ENCODE measurements at places on chromosomes 5 and 9.

- DNase-seq: no peak
These were observed 38.2 kb downstream of the FOCAD start for GRCh38 chr9:20722221-20722620.

- DNase-seq: no peak
These were observed 8.8 kb upstream of the NEK6 start for GRCh38 chr9:124248960-124249359.

GRCh38 chr5:94445726-94446125, 172.7 kb downstream of the KIAA0825 start:
- no peak for DNase-seq

- DNase-seq: no peak
These were observed 6.3 kb downstream of the SLC12A7 start for GRCh38 chr5:1105350-1106265.

- no peak for DNase-seq
These were observed 6.1 kb upstream of the MRNIP start for GRCh38 chr5:179864686-179865085.

DNA sequence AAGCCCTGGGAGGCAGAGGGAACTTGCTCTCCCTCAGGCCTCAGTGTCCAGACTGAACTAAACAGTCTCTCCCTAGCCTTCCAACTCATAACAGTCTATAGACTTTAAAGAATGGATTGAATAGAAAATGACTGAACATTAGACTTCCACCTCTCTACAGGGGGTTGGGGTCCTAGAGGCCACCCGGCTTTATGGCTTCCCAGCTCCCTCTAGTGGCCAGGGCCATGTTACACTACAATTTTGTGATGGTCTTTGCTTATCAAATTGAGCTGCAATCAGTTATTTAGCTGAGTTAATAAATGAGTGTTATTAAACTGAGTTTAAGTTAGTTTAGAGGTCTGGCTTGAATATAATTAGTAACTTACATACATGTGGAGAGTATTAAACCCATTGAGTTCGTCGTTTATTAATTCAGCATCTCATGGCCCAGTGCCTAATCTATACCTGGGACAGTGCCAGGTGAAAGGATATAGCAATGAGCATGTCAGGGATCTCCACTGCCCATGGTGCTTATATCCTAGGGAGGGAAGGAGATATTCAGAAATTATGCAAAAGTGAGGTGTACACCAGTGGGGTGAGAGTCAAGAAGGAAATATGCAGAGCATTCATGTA, 105.2 kb downstream of the SH3TC2 start:
- no peak for DNase-seq

DNA sequence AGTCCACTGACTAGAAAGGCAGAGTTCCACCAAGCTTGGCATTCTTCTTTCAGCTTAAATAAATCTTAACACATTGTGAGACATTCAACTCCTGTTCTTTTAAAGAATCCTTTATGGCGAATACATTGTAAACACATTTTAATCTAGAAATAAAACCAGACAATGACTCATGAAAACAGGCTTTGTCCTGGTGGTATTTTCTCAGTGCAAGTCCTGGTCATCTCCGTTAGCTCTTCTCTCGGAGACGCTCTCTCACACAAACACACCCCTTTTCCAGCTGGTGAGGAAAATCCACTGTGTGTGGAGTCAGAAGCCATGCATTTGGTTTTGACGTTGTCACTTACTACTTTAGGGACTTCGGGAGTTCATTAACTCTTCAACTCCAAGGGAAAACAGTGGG, 140.4 kb downstream of the AUH start:
- no peak for DNase-seq

- no peak for DNase-seq
These were observed 43.3 kb upstream of the EQTN start for GRCh38 chr9:27340285-27340674.

DNA sequence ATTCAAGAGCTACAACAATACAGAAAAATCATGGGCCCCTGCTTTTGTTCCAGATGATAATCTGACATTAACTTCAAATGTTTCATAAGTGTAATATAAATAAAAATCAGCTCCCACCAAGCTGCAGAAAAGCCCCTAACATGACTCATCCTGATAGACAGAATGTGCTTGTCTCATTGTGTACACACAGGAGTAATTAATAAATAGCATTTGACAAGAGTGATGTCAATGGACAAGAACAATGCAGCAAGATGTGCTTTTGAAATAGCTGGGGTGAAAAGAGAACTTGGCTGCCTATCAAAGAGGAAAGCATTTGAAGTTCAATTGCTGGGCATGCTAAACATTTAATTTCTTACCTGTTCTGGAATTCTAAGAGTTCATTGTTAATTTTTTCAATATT, 79.2 kb downstream of the DNAH5 start:
- DNase-seq: no peak

DNA sequence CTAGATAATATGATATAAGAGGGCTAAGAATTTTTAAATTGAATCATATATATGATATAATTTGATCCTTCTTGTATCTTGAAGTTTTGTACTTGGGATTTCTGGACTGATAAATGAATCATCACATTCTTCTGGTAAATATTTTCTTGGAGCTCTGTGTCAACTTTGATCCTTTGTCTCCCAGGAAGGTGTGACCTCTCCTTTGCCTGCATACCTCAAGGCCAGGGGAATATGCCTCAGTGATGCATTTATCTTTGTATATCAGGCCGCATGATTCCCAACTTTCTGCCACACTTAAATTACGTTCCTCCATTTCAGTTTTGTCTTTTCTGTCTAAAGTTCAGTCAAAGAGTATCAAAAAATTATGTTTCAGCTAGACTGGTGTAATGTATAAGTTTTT, 101.2 kb downstream of the NLN start:
- DNase-seq: no peak

- no peak for DNase-seq
These were observed 119.6 kb downstream of the SEMA6A start for GRCh38 chr5:116455061-116455460.

GRCh38 chr5:157348049-157348400, 82.1 kb downstream of the CYFIP2 start:
- no peak for DNase-seq
